NCI-H1092 (cell line): ENCODE measurements at places on chromosomes 12 and 14.

DNA sequence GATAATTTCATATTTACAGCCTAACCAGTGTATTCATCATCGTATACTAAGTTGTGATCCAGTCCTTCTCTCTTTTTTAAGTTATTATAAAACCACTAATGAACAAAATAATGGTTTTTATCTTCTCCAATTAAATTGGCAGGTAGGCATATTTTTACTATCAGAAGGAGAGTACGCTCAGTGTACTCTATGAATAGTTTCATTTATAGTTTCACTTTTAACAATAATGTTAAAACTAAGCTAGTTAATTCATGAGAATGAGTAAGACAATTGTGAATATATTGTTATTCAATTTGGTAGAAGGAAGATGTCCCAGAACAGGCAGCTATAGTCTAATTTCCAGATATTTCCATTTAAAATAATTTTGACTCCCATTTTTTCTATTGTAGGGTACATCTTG is 277.1 kb downstream of the RASSF9 start:
- no peak for DNase-seq

DNA sequence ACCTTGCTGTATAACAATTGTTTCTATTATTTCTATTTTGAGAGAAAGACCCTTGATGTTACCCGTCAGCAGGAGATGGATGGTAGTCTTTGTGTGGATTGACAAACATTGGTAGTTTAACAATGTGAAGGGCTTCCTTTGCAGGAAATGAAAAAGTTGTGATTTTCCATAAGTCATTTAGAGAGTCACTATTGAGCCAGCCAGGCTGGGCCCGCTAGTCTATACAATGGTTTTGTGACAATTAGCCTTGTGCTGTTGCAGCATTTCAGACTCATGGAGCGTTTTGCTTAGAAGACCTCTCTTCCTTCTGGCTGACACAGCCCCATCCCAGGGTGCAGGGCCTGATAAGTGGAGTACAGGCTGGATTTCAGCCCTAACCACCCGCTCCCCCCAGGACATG is 18.3 kb upstream of the SLC38A2 start:
- no peak for DNase-seq

DNA sequence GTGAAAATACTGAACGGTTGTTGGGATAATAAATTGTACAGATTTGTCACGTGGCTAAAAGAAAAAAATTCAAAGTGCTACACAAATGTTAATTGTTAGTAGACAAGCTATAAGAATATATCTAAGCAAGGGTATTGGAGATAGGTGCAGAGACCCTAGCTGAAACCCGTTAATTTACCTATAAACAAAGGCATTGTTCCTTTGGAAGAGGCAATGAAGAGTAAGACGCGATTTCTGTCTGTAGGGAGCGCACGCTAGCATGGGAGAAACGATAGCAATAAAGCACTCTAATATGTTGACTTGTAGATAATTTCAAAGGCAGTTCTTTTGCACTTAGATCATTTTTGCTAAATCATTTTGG is 565 bp downstream of the CCDC77 start:
- no peak for DNase-seq

DNA sequence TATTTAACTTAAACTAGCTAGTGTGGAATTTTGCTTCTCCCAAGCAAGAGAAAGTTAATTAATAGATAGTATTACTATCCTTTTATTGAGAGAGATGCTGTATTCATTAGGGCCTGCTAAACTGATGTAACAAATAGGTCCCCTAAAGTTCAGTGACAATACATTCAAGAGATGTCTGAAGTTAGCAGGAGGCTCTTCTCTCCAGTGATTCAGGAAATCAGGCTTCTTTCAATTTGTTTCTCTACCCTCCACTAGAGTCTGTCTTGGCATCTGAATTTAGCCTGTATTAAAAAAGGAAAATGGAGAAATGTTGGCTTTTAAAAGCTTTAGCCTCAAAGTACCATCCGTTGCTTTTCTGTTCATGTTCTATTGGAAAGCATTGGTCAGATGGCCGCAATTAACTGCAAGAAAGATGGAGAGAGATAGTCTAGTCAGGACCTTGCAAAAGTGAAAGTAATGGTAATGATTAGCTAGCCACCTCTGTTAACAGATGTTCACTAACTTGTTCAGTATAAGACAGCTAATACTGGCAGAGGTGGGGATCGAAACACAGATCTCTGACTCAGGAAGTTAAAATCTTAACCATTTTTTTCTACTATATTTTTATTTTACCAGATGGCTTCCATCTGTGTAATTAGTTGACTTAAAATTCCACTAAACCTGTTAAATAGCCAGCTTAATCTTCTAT is 786.8 kb downstream of the TMTC2 start:
- DNase-seq, result no peak

GRCh38 chr14:102028733-102029132 is 58.1 kb downstream of the HSP90AA1 start:
- DNase-seq, result no peak

DNA sequence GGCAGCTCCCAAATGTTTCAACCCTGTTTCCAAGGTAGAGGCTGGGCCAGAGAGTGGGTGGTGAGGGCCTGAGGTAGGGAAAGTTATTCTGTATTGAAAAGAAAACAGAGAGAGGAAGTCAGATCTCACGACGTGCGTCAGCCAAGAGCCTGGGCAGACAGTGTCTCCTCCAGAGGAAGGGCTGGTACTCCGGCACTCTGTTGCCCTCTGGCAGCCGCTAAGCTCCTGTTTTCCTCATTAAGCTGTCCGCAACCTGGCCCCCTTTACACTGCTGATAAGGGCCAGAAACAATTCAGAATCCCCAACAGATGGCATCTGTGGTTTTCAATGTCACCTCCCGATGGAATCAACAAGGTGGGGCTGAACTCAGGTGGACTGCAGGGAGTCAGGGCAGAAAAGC is 26.0 kb upstream of the LTBP2 start:
- DNase-seq, result no peak

- no peak for DNase-seq
These were observed 46.1 kb upstream of the DLK1 start for GRCh38 chr14:100680439-100681051.

DNA sequence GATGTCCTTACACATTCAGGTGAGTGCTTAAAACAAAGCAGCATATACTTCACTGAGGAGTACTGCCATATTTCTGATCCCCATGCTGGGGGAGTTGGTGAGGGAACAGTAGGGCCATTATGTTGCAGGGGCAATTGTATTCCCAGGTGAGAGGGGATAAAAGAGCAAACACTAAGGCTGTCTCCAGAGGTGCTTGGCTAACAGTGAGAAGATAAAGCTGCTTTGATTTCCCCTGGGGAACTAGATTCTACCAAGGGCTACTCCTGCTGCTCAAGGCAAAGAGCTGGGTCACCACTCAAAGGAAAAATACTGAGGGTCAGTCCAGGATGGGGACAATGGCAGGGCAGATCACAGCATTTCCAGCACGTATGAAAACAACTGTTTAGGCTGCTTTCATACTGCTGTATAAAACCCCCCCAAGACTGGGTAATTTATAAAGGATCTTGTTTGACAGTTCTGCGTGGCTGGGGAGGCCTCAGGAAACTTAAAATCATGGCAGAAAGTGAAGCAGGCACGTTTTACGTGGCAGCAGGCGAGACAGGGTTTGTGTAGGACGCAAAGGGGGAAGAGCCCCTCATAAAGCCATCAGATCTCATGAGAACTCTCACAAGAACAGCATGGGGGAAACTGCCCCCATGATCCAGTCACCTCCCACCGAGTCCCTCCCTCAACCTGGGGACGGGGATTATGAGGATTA is 47.8 kb upstream of the OR5AU1 start:
- no peak for DNase-seq

DNA sequence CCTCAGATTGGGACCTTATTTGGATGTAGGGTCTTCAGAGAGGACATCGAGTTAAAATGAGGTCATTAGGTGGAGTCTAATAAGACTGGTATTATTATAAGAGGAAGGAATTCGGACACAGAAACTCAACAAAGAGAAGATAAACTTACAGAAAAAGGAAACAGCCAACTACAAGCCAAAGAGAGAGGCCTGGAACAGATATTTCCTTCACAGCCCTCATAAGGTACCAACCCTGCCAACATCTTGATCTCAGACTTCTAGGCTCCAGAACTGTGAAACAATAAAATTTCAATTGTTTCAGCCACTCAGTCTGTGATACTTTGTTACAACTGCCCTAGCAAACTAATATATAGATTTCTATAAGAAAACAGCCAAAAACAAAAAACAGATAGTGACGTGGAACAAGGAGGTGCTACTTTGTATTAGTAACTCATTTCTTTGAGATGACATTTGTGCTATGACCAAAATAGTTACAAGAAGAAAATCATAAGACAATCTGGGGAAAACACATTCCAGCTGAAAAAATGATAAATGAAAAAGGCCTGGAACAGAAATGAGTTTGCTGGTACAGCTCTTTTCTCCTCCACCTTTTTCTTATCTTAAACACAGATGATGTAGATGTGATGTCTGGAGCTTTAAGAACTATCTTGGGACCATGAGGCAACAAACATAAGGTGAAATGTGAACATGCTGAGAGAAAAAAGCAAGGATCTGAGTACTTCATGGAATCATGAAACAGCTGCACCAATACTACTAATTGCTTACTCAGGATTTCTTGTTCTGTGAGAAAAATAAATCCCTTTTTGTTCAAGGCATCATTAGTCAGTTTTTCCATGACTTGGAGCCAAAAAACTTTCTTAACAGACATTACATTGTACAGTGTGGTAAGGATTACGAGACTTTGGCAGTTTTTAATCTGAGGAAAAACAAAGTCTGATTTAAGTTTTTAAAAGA is 243.2 kb downstream of the ANO6 start:
- no peak for DNase-seq

DNA sequence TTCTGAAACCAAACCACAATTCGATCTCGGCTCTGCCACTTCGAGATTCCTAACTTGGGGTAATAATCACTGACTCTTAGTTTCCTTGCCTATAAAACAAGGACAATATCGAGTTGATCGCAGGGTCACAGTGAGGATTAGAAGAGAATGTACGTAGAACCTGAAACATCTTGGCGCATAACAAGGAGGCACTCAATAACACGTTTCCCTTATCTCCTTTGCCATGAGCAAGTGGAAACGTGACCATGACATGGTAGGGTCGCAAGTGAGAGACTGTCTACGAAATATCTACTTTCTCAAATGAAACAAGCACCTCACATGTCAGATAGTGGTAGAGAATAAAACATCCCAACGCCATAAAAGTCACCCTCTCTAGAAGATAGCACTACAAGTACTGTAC is 2.3 kb downstream of the DICER1 start:
- DNase-seq, result no peak

DNA sequence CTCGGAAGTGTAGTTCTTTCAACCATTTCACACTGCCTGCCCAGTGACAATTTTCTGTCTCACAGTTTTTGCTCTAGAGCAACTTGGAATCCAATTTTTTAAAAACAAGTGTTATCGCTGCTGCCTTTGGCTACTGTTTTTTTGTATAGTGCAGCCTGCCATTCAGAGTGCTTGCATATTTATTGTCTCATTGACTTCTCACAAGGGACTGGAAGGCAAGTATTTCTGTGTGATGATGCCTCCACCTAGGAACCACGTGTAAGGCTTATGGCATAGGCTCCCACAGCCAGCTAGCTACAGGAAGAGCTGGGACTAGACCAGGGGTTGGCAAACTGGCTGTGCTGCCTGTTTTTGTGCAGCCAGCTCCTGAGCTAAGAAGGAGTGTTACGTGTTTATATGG is 903 bp downstream of the PARPBP start:
- DNase-seq, result no peak

DNA sequence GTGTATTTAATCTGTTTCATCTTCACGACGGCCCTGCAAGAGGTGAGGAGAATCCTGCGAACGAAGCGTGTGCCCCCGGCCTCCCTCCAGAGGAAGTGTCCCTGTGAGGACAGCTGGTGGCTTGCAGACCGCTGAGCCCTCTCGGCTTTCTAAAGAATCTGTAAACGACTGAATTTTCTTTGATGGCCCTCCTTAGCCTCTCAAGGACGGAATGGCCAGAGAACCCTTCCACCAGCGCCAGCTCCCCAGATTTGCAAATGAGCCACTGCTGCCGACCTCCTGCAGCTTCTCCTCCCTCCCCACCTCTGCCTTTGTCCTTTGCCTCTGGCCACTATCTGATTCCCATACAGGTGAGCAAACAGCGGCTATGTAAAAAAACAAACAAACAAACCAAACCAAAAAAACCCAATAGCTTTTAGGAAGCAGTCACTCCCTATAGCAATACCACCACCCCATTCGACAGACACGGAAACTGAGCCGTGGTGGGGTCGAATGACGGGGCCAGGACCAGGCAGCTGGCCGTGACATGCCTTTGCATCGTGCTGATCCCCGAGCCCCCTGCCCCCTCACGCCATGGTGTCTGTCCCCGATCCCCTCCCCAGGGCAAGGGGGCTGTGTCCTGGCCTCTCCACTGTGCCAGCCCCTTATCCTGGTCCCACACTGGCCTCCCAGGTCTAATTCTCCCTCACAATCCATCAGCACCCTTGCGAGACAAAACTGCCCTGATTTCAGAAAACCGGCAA is 23.6 kb downstream of the RFLNA start:
- no peak for DNase-seq

DNA sequence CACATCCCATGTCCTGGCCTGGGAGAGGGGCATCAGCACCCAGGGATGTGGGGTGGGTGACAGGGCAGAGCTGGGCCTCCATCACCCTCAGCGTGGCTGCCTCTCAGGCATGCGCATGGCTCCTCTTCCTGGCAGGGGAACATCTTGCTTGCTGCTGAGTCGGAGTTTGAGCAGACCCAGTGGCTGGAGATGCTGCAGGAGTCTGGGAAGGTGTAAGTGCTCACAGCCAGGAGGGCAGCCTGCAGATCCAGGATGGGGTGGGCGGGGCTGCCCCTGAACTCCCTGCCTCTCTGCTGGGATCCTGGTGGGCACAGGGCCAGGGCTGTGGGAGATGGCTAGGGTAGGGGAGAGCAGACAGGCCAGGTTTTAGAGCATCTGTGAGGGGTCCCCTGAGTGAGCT is 16.2 kb downstream of the PLEKHD1 start:
- DNase-seq, result no peak

DNA sequence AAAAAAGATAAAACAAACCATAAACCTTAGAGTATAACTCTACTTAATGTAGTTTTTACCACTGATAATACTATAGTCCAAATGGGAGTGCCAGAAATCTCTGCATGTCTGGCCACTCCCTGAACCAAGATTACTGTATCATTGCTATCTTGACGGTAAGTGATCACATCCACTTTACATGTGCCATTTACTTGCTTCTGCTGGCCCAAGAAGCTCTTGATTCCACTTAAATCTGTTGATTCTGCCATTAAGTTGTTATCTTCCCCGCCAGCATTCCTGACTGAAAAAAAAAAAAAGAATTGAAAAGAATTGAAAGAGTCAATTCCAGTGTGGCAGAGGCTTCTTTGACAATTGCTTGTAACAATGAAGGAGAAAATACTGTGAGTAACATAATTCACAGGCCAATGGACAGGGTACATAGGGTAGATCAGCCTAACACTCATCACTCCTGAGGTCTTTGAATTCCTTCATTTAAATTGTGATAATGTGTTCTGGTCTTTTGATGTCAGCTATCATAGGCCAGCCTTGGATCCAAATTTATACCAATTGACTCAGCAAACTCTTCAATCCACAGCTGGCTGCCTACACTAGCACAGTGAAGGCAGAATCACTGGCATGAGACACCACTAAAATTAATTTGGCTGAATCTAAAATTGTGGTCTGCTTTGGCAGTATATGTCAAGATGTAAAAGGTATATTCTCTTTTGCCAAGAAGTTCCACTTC is 665.2 kb upstream of the FLRT2 start:
- DNase-seq, result no peak

GRCh38 chr14:57578801-57579200 is 85.1 kb upstream of the CCDC198 start:
- DNase-seq, result no peak
